MV-4-11 (cell line): ENCODE measurements at places on chromosomes 6 and 20.

DNA sequence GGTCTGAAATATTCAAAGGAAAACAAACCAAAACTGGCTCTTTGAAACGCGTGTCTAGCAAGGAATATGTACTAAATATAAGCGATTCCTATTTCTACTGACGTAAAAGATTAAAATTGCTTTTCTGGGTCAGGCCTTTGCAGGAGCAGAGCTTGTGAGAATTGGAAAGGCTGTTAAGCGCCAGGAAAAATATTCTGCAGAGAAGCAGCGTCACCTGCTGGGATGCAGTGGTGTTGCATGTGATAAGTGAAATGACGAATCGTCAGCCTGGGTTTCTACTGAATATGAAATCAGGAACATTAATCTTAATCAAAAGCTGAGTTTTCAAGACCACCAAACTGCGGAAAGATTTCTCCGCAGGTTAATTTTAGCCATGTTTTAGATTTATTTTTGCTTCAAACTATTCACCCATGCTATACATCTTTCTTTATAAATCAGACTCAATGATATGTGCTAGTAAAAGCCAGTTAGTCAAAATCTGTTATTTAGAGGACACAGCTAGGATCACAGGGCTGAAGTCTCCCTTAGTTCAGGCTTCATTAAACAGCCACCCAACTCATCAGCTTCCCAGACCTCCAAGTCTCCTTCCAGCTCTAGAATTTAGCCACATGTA is 67.4 kb downstream of the ALDH8A1 start:
- DNase-seq, result peak; percentile 42

DNA sequence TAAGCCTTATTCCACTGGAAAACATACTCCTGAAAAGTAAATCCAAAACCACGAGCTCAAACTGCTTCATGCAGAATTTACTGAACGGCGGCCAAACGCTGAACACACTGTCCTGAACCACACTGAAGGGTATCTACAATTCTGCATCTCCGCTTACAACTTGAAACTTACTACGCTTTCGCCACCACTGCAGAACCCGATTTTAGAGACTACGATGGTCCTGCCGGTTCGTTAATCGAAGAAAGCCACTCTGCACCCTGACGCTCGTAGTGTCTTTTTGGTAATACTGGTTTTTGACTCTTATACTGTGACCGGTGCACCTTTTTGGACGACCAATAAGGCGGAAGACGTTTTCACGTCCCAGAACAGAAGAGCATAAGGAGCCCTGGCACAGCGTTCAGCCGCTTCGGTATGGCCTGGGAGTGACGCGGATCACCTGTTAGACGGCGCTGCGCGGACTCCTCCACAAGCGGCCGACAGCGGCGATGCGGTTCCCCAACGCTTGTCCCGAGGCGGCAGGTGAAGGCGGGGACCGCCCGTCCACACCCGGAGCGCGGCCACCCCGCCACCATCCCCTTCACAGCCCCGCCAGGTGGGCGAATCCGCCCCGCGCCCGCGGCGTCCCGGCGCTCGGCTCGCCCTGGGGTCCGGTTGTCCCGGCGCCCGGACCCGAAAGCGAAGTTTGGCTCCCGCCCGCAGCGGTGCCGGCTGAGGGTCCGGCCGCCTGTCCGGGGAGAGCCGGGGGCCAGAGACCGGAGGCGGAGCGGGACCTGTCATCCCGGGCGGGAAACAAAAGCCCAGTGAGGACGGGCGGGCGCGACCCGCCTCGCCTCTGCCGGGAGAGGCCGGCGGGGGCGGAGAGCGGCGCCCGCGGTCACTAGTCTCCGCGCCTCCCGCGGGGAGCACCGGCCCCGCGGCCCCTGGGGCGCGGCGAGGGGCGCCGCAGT is 784 bp downstream of the FKBP5 start:
- peak; percentile 34 for DNase-seq

DNA sequence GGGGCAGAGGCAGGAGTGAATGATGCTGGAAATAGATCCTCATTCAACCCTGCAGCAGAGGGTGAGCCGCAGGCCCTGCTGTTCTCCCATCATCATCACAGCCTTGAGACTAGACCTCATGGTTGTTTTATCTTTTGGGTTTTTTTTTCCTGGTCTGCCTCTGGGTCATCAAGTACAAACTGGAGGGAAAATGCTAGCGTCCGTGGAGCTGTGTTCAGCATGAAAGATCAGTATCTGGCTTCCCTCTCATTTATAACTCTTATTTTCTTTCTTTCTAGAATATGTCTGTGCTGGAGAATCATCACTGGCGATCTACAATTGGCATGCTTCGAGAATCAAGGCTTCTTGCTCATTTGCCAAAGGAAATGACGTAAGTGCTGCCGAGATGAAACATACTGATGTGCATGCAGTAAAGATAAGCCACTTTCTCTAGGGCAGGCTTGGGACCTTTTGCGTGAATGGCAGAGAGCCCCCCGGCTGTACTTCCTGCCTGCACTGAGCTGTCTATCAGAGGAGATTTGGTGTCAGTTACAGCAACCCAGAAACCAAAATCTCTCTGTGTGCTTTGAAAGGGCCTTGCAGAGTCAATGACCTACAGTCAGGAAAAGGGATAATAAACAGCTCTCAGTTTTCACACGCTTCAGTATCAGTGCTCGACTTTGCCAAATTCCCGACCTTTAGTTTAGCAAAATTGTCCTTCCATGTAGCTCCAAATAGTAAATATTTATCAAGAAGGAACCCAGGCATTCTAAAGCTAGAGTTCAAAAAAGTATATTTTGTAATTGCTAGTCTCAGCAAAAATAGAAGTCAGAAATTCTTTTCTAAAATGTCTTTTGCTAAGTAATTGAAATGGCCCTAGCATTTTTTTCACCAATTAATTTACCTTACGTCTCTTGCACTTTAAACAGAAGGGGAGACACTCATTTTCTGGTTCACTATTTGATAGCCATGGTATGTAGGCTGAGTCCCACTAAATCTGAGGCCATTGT is 76.3 kb downstream of the MTFR2 start:
- DNase-seq, result no peak

- no peak for DNase-seq
These were observed 75.1 kb upstream of the PTPRK start for GRCh38 chr6:128595544-128595943.

DNA sequence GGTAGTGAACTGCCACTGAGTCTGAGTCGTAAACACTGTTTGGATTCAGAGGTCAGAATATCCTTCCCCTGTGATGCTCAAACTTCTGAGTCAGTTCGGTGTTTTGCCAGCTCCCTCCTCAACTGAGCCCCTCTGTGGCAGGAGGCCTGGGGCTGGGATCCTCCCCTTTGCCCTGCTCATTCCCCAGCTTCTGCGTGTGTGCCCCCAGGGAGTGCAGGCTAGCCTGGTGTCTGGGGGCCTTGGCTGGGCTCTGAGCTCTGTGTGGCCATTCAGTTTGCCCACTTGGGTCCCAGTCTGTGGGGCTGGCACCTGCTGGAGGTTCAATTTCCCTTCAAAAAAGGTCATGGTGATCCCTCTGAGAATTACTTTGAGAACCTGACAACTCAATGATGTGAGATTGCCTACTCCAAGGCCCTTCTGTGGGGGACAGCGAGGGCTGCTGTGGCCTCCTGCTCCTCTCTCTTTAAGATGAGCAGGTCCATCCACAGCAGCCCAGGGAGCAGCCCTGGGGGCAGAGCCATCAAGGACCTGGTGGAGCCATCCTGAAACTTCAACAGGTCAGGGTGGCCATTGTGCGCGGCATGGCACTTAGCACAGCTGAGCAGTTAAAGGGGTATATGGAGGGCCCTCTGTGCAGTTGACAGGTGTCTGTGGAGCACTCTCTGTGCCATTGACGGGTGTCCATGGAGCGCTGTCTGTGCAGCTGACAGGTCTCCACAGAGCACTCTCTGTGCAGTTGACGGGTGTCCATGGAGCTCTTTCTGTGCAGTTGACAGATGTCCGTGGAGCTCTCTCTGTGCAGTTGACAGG is 147.2 kb downstream of the SYCP2 start:
- no peak for DNase-seq

DNA sequence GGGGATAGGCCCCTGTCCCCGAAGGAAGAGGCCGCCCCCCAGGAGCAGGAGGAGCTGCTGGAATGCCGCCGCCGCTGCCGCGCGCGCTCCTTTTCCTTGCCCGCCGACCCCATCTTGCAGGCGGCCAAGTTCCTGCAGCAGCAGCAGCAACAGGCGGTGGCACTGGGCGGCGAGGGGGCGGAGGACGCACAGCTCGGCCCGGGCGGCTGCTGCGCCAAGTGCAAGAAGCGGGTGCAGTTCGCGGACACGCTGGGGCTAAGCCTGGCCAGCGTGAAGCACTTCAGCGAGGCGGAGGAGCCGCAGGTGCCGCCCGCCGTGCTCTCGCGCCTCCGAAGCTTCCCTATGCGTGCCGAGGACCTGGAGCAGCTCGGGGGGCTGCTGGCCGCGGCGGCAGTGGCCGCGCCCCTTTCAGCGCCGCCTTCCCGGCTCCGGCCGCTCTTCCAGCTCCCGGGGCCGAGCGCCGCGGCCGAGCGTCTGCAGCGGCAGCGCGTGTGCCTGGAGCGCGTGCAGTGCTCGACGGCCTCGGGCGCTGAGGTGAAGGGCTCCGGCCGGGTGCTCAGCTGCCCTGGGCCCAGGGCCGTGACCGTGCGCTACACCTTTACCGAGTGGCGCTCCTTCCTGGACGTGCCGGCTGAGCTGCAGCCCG is 630 bp downstream of the PPP1R3G start:
- no peak for DNase-seq

- peak; percentile 78 for DNase-seq
These were observed 20.9 kb upstream of the SPO11 start for GRCh38 chr20:57308451-57309271.

DNA sequence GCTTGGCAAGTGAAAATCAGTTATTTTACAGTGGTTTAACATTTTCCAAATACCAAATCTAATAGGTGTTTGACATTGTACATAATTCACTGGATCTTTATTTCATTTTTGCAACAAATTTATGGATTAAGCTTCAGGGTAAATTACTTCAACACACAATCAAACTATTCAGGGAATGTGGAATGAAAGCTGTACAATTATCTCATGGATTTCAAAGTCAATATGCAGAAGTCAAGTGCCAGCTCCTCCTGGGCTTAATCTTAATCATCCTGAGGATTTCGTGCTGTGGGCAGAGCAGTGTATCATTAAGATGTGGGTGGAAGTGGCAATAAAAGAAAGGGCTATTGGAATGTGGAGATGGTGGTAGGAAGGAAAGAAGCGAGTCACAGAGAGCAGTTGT is 548.8 kb downstream of the COL12A1 start:
- DNase-seq, result no peak

- peak; percentile 76 for DNase-seq
These were observed 6.3 kb upstream of the PPP1R16B start for GRCh38 chr20:38799203-38799602.

- no peak for DNase-seq
These were observed 15.4 kb upstream of the FAM110A start for GRCh38 chr20:818001-818664.

DNA sequence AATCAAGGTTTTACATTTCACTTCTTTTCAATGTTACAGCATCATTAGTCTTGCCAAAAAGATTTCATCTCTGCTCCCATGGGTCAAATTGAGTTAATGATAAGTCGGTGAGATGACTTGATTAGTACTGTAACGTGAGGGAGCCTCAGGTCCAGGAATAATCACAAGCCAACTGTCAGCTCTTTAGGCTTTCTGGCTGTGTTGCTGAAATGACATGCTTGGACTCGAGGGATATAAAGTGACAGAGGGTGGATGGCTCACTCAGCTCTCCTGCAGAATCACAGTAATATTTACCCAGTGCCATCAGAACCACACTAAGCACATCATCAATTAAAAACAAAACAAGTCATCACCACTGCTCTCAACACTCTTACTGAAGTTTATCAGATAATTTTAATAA is 196.2 kb upstream of the THEMIS start:
- DNase-seq, result no peak

- no peak for DNase-seq
These were observed 207.1 kb upstream of the POU3F2 start for GRCh38 chr6:98627129-98627775.

GRCh38 chr6:693723-694009 is 727 bp upstream of the EXOC2 start:
- no peak for DNase-seq

GRCh38 chr6:138004430-138005287 is 102.6 kb downstream of the PERP start:
- no peak for DNase-seq

GRCh38 chr20:5703681-5704101 is 46.5 kb upstream of the SHLD1 start:
- DNase-seq, result no peak

DNA sequence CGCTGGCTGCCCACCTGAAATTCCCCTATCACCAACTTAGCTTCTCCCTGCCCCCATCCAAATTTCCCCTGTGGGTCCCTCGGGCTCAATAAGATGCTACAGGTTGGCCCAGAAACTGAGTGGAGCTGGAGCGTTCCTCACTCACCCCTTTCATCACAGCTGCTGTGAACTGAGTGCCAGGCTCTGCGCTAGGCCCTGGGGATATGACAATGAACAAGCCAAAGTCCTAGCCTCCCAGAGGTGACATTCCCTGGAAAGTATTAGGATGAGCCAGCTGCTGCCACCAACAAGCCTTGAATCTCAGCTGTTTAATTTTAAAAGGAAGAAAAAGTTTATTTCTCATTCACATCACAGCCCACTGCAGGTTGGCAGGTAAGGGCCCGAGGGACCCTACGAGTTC is 86.6 kb upstream of the EYA2 start:
- no peak for DNase-seq

- peak; percentile 58 for DNase-seq
These were observed 1.3 kb downstream of the HMGA1 start for GRCh38 chr6:34237722-34238584.

DNA sequence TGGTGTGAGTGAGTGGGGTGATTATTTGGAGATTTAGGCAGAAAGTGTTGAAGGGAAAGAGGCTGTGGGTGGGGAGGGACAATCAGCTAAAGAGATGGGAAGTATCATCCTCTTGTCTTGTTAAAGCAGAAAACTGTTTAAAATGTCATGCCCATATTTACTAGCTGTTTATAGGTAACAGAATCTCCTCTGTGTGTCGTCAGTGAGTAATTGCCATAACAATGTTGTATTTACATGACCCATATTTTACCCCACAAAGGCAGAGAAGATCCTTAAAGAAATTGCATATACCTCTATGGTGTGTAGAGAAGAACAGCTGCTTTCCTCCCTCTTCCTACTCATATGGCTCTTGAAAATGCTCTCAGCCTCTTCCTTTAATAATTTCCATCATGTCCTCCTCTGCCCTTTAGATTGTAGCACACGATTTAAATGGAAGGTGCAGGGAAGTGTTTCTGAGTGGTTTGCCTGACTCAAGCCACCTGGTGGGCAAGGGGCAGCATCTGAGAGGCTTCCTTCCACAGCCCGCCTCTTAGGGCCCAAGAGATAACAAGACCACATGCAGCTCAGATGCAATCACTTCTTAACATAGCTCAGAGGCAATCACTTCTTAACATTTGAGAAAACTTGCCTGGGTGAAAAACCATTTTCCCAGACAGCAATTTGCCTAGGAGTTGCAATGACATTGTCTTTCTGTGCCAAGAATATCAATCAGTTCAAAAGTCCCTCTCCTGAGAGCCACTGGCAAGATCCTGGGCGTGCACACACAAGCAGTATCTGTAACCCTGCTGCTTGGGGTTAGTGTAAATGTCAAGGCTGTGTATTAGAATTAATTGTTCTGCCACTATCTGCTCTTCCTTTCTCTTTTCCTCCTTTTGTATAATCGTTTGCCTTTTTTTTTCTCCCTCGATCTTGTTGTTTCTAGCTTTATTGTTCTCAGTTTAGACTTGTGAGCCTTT is 44.1 kb upstream of the EDN1 start:
- no peak for DNase-seq

GRCh38 chr20:57088436-57088835 is 178.0 kb downstream of the BMP7 start:
- DNase-seq, result no peak

GRCh38 chr6:6678185-6678671 is 89.7 kb downstream of the LY86 start:
- no peak for DNase-seq

GRCh38 chr6:129844118-129844891 is 16.8 kb downstream of the TMEM244 start:
- DNase-seq, result no peak

- DNase-seq, result no peak
These were observed 247.4 kb downstream of the CD109 start for GRCh38 chr6:73943411-73943810.
